Fibroblast of skin of back (primary cell): ENCODE measurements at places on chromosomes 1 and 21.

GRCh38 chr1:87435484-87435883 lies 106.8 kb downstream of the LMO4 start:
- DNase-seq: peak; percentile 34

GRCh38 chr21:39726133-39726532 lies 18.9 kb upstream of the IGSF5 start:
- DNase-seq: no peak

DNA sequence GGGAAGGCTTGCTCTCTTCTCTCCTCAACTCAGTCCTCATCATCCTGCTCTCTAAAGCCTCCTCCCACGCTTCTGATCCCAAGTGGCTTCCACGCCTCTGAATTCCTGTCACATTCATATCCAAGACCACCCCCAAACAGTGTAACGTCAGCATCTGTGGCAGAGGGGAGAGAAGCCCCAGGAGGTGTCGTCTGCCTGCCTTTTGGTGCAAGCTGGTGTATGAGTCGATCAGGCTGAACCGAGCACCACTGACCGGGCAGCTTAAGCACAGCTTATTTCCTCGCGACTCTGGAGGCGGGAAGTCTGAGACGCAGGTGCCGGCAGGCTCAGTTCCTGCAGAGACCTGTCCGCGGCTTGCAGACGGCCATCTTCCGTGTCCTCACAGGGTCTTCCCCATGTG lies 123.8 kb upstream of the RAB4A start:
- no peak for DNase-seq

GRCh38 chr1:192378878-192379277 lies 62.1 kb downstream of the RGS21 start:
- DNase-seq: no peak

GRCh38 chr1:44932151-44932550 lies 54.2 kb downstream of the EIF2B3 start:
- DNase-seq: no peak

- DNase-seq: no peak
Observed at GRCh38 chr1:2604844-2605508, 18.4 kb downstream of the PRXL2B start.

DNA sequence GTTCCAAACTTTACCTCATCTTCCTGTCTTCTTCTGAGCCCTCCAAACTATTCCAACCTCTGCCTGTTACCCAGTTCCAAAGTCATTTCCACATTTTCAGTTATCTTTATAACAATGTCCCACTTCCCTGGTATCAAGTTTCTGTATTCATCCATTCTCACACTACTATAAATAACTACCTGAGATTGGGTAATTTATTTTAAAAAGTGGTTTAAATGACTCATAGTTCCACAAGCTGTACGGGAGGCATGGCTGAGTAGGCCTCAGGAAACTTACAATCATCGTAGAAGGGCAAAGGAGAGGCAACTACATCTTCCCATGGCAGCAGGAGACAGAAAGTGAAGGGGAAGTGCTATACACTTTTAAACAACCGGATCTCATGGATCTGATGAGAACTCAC lies 428.5 kb upstream of the RGS18 start:
- DNase-seq: peak; percentile 7

DNA sequence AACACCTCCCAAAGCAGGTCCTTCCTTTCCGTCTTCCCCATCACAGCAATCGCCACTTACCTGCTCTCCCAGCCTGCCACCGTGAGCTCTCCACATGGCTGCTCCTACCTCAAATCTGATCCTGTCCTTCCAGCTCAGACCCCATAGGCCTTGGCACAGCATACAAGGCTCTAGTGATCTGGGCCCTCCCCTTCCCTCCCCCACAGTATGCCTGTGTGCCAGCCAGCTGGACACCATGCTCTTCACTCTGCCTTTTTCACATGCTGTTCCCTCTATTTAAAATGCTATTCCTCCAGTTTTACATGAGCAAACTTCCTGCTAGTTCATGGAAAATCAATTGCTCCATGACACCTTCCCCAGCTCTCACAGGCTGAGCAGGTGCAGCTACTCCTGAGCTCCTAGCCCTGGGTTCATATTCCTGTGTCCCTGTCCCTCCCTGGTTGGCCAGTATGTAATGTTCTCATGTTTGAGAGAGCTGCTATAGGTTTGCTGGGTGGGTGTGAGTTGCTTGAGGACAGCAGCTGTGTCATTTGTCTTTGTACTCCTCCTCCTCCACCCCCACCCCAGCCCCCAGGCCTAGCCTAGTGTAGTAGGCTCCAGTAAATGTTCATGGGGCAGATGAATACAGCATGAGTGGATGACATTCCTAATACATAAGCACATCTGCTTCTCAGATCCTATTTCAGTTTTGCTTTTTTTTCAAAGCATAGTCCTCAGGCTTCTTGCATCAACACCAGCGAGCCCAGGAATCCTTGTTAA lies 6.3 kb upstream of the TNNT2 start:
- DNase-seq: peak; percentile 97

- no peak for DNase-seq
Observed at GRCh38 chr1:27638047-27638734, 3.2 kb upstream of the FGR start.

GRCh38 chr1:182968151-182968741 lies 15.3 kb upstream of the SHCBP1L start:
- DNase-seq: no peak

GRCh38 chr1:189868021-189868420 lies 609.6 kb downstream of the BRINP3 start:
- DNase-seq: no peak

- no peak for DNase-seq
Observed at GRCh38 chr1:211601159-211601558, 22.2 kb upstream of the SLC30A1 start.

GRCh38 chr1:88221411-88221810 lies 462.7 kb upstream of the PKN2 start:
- DNase-seq: peak; percentile 40

GRCh38 chr1:164765992-164766720 lies 207.2 kb downstream of the PBX1 start:
- DNase-seq: peak; percentile 33

DNA sequence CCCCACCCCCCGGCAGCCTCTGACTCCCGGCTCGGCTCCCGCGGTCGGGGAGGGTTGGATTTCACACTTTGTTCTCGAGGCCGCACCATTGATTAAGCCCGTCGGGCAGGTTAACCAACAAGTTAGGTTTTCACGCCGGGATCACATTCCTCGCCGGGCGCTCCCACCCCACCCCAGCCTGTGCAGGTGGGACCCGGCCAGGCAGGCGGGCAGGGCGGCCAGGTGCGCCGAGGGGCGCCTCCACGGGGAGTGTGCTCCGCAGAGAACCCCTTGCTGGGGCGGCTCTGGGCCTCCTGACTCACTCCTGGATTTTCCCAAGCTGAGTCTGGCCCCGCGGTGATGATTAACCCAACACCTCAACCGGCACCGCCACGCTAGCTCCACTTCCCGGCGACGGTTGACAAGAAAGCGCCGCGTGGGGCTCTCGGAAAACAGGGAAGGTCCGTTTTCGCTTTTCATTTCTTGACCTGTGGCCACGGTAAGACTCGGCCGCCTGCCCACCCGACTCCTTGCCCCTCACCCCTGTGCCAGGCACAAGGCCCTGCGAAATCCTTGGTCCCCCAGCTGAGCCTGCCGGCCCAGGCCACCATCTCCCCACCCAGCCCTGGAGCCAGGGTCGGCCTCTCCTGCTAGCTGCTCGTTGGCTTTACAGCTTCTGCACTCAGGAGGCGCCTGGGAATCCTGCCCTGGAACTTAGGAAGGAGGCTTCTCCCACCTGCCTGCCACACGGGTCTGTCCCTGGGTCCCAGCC lies 8.8 kb upstream of the TTLL10 start:
- no peak for DNase-seq

DNA sequence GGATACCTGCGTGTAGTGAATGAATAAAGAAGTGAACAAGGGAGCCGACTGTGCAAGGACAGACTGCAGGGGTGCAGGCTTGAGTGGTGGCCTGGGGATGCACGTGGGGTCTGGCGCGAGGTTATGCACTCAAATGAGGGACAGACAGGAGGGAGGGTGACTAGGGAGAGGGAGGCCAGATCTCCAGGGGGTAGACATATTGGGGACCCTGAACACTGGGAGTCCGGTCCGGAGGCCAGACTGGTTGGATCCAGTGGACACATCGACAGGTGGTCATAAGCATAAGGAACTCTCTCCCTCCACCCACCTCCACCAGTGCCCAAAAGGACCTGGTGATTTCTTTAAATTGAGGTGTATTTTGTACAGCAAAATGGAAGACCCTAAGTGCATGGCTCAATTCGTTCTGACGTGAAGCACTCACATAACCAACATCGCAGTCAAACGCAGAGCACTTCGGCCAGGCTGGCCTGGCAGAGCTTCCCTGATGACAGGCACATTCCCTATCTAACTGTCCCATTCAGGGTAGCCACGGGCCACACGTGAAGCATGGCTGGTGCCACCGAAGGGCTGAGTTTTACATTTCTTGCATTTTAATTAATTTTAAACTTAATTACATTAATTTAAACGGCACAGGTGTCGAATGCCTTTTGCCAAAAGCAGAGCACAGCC lies 14.0 kb downstream of the WNT3A start:
- DNase-seq: no peak

GRCh38 chr1:226419284-226420029 lies 11.6 kb upstream of the PARP1 start:
- DNase-seq: no peak

DNA sequence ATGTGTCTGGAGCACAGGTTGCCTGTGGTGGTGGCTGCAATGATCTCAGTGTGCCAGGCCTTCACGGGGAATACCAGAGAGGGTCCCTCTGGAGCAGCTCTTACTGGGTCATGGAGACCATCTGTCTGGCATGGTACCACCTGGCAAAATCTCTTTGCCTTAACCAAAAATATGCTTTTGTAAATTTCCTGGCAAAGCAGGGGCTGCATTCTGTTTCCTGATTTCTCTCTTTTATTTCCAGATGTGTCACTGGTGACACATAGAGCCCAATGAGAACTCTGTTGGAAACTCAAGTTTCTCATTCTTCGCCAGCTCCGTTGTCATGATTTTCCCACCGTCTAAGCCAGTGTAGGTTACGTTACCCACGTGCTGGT lies 136.5 kb downstream of the FGGY start:
- peak; percentile 70 for DNase-seq

GRCh38 chr21:34930971-34931370 lies 118.1 kb downstream of the RUNX1 start:
- DNase-seq: peak; percentile 79
